Vagina (tissue), 2 donors: ENCODE measurements at places on chromosomes 3 and 15.

GRCh38 chr3:154301561-154301960, 22.7 kb downstream of the DHX36 start:
- no peak for DNase-seq

DNA sequence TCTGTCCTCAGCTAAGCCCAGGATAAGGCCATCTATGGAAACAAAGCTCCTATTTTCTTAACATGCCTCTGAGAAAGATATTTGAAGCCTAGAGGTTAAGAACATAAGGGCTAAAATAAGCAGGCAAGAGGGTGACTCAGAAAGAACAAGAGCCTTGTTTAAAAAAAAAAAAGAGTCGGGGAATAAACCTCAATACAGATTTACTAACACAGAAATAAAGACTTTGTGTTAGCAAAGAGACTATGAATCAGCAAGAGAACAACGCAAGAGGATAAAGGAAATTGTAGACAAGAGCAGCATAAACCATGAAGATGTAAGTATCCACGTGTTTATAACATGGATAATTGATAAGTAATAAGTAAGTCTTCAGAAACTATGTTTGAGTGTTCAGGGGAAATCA, 36.0 kb downstream of the RAB27A start:
- no peak for DNase-seq

DNA sequence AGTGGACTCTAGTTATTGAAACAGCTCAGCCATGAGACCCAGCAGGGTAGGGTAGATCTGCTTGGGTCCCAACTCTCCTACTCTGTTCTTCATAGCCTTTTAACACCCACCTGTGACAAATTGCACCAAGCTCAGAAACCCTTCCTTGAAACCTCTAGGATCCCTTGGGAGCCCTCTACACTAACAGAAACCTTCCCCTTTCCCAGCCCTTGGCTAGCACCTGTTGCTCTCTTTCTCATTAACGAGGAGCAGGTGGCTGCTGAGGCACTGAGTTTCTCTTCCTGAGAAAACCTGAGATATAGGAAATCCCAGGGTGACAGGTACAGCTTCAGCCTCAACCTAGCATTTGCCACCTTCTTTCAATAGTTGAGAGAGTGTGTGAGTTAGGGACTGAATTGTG, 88.3 kb upstream of the CLSTN2 start:
- DNase-seq = no peak

GRCh38 chr3:29416514-29416913, 135.6 kb downstream of the RBMS3 start:
- DNase-seq = no peak

GRCh38 chr15:65857718-65858402, 11.4 kb upstream of the RAB11A start:
- no peak for DNase-seq

GRCh38 chr3:107794664-107795443, 272.1 kb downstream of the BBX start:
- no peak for DNase-seq

DNA sequence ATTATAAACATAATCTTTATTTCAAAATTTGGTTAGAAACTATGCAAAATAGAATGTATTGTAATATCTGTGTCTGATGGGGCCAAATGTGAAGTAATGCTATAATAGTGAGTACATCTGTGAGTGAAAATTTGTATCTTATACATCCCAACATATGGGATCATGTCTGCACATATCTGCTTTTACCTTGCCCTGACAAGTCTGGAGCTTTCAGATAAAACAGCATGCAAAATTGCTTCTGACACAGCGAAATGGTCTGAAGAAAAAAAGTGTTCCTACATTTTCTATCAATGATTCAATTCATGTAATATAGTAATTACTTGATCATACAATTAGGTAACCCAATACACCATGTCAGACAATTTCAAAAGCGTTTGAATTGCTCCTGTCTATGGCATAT, 58.1 kb upstream of the P3H2 start:
- no peak for DNase-seq

- DNase-seq = no peak
Measured at GRCh38 chr3:37198996-37199395, 24.6 kb upstream of the LRRFIP2 start.

DNA sequence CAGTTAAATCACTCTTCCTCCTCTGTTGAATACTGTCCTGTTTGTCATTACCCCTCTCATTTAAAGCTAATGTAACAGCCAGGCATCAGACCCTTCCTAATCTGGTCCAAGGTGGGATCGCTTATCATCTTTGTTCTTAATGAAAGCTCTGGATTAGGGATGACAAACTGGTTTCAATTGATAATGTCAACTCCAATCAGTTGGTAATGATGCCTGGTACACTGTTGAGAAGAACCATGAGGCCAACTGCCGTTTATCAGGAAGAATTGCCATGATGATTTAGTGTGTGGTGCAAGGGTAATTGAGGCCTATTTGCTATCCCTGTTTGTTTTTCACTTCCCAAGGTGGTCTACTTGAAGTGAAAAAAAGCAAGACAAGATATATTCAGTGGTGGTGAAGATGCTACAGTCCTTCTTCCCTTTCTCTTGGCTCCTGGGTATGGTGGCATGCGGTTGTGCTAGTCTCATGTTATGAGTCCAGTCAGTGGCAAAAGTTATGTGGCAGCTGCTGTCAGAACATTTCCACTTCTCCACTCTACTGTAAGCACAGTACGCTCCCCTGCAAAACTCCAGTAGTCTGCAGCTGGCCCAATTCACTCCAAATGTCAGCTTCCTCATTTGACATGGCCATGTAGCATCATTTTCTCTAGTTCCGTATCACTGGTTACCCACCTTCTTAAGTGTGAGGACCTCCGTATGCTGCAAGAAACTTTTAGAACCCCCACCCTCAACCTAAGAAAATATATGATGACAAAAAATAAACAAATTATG, 72.5 kb downstream of the MORC1 start:
- DNase-seq = no peak
